ENCODE measurements at places on chromosomes 5 and 9.

DNA sequence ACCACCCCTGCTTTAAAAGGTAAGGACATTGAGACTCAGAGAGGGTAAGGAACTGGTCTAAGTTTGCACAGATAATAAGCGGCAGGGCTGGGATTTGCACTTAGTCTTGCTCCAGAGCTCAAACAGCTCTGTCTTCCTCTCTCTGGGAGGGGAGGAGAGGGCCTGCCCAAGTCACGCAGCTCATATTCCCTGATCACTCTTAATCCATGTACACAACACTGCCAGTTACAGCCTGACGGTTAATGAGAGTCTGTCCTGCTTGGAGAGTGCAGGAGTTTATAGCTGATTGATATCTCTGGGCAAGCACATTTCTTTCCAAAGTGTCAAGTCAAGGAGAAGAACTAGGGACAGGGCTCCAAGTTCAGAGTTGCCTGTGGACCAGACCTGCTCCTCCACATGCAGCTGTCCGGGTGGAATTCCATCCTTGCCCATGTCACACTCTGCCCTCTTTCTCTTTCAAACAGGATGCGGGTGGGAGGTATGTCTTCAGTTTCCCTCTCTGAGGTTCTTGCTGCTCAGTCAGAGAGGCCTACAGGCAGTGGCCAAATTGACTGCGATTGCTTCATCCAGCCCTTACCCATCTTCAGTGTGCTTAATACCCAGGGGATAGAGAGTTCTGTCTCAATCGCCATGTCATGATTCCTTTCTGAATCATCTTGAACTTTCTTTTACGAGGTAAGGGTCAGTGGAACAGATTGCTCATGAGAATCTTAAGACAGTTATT lies 54.5 kb downstream of the GALNT12 start:
- DNase-seq = no peak

GRCh38 chr9:37806271-37806670 lies 5.7 kb downstream of the DCAF10 start:
- DNase-seq = no peak

GRCh38 chr5:142661143-142661542 lies 24.7 kb downstream of the FGF1 start:
- DNase-seq = no peak

GRCh38 chr9:13143281-13143680 lies 136.2 kb downstream of the MPDZ start:
- no peak for DNase-seq

DNA sequence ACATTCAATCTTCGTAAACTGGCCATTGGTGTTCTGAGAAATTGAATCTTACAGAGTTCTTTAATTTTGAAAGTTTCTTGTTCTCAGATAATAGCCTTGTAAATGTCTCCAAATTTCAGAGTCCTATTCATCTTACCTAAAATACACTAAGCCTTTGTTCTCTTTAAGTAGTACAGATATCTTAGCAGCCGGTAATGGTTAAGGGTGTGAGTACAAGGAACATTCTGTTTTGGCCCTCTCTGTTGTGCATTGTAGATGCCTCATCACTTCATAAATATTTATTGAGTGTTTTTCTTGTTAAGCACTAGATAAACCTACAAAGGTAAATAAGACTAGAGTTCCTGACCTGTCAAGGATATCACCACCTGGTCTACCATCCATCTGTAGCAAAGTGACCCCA lies 35.2 kb downstream of the ZCCHC7 start:
- no peak for DNase-seq

- no peak for DNase-seq
Measured at GRCh38 chr5:150511578-150512367, 3.8 kb downstream of the NDST1 start.

GRCh38 chr5:138706655-138707480 lies 46.4 kb upstream of the CTNNA1 start:
- no peak for DNase-seq

- no peak for DNase-seq
Measured at GRCh38 chr5:81145329-81145935, 87.7 kb upstream of the CKMT2 start.

DNA sequence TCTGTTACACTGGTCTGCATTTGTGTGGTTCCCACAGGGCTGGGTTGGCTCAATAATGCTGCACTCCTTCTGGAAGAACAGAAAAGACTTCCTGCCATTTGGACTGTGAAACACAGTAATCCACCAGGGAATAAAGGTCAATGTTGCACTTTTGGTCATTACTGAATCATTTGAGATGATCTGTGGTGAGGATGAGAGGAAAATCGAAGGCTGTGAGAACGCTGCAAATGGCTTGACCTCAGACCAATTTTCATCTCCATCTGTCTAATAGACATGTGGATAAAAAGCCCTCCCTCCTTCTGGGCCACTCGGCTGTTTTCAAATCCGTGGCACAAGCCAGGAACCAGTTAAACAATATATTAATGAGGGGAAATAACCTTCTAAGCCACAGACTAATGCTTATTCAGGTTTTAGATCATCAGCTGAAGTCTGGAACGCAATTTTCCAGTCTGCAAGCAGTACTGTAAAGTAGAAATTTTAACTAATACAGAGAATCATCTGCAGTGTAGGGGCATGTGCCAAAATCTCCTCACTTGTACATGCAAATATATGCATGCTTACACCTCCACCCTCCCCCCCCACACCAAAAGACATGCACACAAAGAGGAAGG lies 20.2 kb downstream of the TLE1 start:
- no peak for DNase-seq

DNA sequence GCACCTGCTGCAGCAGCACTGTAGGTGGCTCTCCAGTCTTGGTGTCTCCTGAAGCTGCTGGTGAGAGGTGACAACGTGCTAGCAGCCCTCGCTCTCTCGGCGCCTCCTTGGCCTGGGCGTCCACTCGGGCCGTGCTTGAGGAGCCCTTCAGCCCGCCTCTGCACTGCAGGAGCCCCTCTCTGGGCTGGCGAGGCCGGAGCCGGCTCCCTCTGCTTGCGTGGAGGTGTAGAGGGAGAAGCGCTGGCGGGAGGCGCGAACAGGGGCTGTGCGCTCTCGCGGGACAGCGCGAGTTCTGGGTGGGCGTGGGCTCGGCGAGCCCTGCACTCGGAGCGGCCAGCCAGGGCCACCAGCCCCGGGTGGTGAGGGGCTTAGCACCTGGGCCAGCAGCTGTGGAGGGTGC lies 62.2 kb upstream of the CNOT6 start:
- no peak for DNase-seq

DNA sequence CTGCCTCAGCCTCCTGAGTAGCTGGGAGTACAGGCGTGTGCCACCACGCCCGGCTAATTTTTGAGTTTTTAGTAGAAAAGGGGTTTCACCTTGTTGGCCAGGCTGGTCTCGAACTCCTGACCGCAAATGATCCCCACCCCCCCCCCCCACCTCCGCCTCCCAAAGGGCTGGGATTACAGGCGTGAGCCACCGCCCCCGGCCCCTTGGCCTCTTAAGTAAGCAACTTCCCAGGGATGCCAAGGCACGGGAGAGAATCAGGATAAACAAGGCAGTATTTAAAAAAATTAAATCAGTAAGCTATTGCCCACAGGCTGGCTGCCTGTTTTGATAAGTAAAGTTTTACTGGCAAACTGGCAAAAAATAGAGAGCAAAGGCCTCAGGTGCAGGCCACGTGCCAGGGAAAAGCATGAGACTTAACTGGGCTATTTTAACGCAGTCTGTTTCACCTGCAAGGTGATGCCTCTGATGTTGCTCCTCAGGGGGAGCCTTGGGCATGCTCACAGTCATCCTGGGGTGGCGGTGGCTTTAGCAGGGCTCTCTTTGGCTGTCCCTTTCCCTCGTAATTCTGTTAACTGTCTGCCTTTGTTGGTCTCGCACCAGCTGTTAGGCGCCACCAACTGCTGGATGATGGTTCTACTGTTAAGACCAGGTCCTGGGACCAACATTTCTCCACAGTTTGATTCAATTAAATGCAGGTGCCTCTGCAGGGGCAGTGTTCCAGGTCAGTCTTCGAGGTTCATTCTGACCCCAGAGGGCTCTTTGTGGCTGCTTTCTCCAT lies 19.4 kb upstream of the RNF130 start:
- no peak for DNase-seq

- DNase-seq = no peak
Measured at GRCh38 chr9:129094387-129095169, 13.7 kb downstream of the DOLPP1 start.

DNA sequence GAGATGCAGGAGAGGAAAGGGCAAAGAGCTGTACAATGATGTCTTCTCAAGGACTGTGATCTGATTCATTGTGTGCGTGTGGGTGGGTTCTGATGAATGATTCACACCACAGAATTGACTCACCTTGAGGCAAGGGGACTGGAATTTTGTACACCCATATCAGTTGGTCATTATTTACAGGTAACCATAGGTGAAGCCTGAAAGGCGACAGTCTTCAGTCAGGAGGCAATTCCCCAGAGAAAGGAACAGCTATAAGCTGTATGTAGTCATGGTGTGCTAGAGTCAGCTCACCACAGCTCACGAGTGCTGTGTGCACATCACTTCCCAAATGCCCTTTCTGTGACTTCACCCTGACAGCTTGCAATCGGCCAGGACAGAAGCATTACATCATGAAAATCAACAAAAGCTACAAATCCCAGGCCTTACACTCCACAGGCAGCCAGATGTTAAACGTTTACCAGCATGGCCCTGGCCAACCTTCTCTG lies 87.6 kb upstream of the RPS23 start:
- DNase-seq = no peak

DNA sequence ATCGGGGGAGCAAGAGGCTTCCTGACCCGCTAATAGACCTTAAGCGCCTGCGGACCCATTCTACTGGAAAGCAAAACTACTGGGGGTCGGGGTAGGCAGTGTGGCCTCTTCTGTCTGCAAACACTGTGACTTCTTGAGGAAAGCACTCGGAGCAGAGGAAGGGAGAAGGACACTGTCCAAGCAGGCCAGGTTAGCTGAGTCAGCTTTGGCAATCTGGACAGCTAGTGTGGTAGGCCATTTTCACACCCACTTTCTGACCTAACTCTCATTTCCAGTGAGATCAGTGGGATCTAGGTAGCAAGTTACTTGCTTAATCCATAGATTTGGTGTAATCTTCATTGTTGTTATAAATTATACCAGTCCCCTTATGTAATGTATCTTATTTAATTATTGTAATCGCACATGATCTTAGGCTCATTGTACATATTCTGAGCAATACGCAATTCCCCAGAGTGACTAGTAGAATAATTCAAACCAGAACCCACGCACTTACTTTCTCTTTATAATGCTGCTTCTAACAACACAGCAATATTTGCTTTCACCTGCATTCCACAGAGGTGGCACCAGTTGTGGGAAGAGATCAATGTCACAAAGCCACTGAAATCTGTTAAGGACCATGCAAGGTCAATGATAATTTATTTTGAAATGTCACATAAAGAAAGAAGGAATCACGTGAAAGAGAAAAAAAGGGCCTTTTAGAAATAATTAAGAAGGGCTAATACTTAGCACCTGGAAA lies 82.9 kb downstream of the NREP start:
- DNase-seq = no peak

GRCh38 chr5:115496936-115497576 lies 47.5 kb downstream of the FEM1C start:
- DNase-seq = no peak

GRCh38 chr5:154486427-154486866 lies 8.4 kb upstream of the HAND1 start:
- DNase-seq = no peak

GRCh38 chr5:159547466-159548195 lies 217.3 kb upstream of the IL12B start:
- DNase-seq = no peak

DNA sequence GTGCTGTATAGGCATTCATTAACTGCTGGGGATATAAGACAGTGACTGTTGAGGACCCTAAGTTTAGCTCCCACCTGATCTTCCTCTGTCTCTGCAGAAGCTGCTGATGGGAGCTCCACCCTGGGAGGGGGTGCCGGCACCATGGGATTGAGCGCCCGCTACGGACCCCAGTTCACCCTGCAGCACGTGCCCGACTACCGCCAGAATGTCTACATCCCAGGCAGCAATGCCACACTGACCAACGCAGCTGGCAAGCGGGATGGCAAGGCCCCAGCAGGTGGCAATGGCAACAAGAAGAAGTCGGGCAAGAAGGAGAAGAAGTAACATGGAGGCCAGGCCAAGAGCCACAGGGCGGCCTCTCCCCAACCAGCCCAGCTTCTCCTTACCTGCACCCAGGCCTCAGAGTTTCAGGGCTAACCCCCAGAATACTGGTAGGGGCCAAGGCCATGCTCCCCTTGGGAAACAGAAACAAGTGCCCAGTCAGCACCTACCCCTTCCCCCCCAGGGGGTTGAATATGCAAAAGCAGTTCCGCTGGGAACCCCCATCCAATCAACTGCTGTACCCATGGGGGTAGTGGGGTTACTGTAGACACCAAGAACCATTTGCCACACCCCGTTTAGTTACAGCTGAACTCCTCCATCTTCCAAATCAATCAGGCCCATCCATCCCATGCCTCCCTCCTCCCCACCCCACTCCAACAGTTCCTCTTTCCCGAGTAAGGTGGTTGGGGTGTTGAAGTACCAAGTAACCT lies 22.1 kb downstream of the PCDHGC5 start:
- DNase-seq = no peak

DNA sequence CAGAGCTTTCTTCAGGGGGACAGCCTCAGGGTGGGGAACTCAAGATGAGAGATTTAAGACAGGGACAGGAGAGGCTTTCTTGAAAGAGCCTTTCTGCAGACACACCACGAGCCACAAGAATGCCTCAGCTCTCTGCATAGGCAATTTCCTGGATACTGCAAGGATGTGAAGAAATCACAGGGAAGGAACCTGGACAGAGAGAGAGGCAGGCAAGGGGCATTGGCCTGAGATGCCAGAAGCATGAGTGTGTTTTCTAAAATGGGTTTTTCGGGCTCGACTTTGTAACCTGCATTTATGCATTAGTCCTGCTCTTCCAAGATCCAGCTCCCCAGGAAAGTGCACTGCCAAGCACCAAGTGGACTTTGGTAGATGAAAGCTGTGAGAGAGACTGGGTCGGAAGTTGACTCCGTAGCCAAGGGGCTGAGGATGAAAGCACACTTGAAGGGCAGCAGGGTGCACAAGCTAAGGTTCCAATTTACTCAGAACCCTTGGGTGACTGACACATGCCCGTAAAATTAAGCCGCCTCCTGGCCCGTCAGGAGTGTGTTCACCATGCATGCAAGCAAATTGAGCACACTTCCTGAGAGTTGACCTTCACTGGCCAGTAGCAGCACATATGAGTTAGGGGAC lies 90.9 kb downstream of the CFAP90 start:
- DNase-seq = no peak

DNA sequence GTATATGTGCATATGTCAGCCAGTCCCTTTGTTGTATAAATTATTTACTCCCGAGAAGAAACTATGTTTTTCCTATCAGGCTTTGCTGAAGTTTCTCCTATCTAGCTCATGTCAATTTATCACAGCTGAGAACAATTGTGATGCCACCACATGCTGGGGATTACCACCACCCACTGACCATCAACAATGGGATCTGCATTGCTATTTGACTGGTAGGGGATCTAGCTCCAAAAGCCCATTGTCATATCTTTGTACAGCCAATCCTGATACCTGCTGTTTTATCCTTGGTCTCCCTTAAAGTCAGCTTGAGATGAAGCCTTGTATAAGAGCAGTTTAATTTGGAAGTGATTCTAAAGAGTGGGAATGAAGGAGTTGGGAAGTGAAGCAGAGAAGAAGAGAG lies 53.9 kb upstream of the KCNN2 start:
- no peak for DNase-seq

- no peak for DNase-seq
Measured at GRCh38 chr5:35436400-35437057, 181.1 kb upstream of the SPEF2 start.

All from iPS DF 6.9 (cell line).